B cell (primary cell): ENCODE measurements at places on chromosomes 7 and 10. TPM values are rescaled to one million over a fixed set of nuclear protein-coding genes. Genes with fewer than 3 reads are reported as not detected.
A peak's percentile ranks its signal among the peaks of the same experiment; 100 is the strongest.

DNA sequence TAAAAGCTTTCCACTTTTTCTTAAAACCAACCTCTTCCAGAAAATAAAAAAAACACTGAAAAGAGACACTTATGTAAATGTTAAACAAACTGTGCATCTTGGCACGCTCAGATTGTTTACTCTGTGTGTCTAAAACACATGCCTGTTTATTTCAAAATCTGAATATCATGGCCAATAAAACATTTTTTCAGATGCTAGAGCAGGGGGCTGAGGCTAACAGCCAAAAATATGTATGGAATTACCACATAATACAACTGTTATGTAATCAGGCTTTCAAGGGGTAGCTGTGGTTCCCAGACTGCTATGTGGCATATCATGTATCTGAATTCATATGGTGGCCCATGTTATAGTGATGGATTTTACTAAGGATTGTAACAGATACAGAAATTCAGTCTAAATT is 130.4 kb downstream of the HIBADH start:
- no peak for DNase-seq
- H3K36me3 ChIP-seq: no peaks in the 10 kb centered on the region
- no peak overlapping the region for H3K27ac ChIP-seq
- no peaks in the 10 kb centered on the region for H3K27me3 ChIP-seq
- H3K4me1 ChIP-seq: no peaks in the 10 kb centered on the region

DNA sequence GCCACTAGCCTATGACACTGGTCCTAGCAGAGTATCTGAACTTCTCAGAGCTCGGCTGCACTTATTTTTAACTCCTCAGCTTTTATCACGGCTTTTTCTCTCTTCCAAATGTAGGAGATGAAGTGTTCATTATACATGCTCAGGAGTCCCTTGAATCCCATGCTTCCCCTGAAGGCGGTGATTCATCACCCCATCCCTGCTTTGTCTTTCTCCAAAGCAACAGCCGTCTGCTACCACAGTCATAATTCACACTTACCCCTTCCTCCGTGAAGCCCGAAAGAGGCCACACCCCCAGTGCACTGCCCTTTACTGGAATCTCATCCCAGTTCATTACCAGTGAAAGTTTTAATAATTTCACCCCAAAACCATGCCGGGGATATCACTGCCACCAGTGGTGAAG is 301.5 kb upstream of the SHH start:
- DNase-seq: no peak
- H3K4me3 ChIP-seq: no peak overlapping the region
- H3K27ac ChIP-seq: no peak overlapping the region
- no peaks in the 10 kb centered on the region for H3K4me1 ChIP-seq

DNA sequence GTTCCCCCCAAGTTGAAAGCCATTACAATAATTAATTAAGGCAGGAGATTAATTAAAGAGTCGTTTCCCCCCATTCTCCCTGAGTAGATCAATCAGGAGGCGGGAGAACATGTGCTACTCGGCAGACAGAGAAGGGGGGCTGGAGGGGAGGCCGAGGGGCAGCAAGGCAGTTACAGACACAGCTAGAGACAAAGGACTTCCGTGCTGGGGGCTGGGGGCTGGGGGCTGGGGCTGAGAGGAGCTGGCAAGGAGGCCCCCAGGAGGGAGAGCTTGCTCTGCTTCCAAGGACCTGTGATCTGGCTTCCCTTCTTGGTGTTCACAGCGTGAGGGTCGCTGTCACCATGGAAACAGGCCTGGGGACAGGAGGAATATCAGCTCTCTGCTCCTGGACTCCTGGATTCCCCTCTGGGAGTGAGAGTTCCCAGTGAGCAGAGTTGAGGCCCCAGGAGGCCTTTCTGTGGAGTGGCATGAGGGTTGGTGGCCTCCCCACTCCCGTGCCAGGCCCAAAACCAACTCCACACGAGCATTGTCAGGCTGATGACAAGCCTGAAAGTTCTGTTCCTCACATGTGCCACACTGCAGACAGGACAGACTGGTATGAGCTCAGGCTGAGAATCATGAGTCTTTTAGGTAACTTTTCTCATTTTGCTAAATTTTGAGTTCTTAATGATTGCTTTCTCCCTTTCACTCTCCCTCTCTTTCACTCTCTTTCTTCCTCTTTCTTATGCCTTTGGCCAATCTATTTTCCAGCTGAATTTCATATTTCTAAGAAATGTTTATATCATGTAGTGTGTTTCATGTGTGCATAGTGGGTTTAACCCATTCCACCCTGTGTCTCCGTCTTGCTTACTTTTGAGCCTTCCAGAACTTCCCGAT is 16.4 kb downstream of the FAM241B start:
- no peak for DNase-seq
- H3K27me3 ChIP-seq: peaks cover 2% of the 10 kb centered on the region
- no peak overlapping the region for H3K27ac ChIP-seq
- no peaks in the 10 kb centered on the region for H3K4me1 ChIP-seq
- no peak overlapping the region for H3K4me3 ChIP-seq
- no peaks in the 10 kb centered on the region for H3K36me3 ChIP-seq

- DNase-seq: no peak
- H3K4me3 ChIP-seq: no peak overlapping the region
- no peaks in the 10 kb centered on the region for H3K36me3 ChIP-seq
- no peaks in the 10 kb centered on the region for H3K4me1 ChIP-seq
Observed at GRCh38 chr7:115603416-115603815, 427.1 kb downstream of the TFEC start.

DNA sequence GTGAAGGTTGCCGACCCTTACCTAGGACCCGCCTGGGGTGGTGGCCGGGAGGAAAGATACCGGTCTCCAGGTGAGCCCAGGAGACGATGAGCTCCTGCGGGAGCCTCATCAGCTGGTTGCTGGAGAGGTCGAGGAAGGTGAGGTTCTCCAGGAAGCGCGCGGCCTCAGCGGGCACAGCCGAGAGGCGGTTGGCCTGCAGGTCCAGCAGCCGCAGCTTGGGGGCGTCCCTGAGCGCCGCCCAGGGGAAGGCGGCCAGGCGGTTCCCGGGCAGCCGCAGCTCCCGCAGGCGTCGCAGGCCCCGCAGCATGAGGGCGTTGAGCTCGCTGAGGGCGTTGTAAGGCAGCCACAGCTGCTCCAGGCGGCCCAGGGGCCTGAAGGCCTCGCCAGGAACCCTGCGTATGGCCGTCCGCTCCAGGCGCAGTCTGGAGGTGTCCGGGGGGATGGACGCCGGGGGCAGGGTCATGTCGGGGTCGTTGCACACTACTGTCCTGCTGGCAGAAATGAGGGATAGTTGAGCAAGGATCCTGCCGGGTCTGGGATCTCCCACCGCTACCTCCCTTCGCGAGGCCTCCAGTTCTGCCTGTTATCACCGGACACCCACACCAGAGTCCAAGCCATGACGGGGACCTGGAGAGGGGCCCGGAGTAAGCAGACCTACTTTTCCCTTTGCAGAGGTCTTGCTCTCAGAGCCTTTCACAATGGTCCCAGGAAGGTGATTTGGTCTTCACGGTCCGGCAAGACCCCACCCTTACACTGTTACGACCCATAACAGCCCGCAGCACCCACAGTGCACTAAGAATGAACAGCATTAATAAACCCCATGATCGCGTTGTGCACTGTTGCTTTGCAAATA is 3.9 kb downstream of the LRIT1 start:
- no peaks in the 10 kb centered on the region for H3K36me3 ChIP-seq
- no peak for DNase-seq
- no peaks in the 10 kb centered on the region for H3K27me3 ChIP-seq
- H3K27ac ChIP-seq: no peak overlapping the region

DNA sequence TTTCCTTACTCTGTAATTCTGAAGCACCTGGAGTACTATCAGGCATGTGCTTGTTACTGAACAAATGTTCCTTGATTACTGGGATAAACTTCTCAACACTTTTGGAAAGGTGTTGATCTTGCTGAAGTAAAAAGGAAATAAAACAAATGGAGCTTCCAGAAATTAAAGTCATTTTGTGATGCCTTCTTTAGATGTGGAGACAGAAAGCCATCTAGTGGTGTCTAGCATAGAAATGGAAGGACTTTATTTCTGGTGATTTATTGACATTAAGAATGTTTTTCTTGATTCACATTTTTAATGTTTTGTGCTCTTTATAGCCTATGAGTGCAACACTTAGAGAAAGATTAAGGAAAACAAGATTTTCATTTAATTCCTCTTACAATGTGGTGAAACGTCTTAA is 1.4 kb downstream of the SFR1 start:
- peaks cover 13% of the 10 kb centered on the region for H3K4me1 ChIP-seq
- H3K27ac ChIP-seq: no peak overlapping the region
- DNase-seq: peak; percentile 17
- no peak overlapping the region for H3K4me3 ChIP-seq
- H3K36me3 ChIP-seq: peaks cover 2% of the 10 kb centered on the region

DNA sequence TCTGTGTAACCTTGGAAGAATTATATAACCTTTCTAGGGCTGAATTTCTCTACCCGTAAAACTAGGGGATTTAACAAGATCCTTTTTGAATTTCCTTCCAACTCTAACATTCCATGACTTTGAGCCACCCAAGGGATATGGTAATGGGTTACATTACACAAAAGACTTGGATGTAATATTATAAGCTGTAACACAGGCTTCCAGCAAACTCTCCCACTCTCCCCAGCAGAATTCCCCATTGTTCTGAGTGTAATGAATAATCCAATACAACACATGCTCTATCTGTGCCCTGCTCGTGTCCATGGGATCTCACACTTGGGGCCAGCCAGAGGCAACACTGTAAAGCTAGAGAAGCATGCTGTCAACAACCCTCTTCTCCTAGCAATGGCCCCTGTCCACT is 790.6 kb upstream of the AUTS2 start:
- no peak overlapping the region for H3K4me3 ChIP-seq
- DNase-seq: no peak
- no peaks in the 10 kb centered on the region for H3K36me3 ChIP-seq
- H3K27ac ChIP-seq: no peak overlapping the region
- H3K27me3 ChIP-seq: no peaks in the 10 kb centered on the region
- H3K4me1 ChIP-seq: no peaks in the 10 kb centered on the region

- H3K36me3 ChIP-seq: no peaks in the 10 kb centered on the region
- no peaks in the 10 kb centered on the region for H3K4me1 ChIP-seq
- H3K27me3 ChIP-seq: no peaks in the 10 kb centered on the region
- no peak for DNase-seq
- no peak overlapping the region for H3K4me3 ChIP-seq
- H3K27ac ChIP-seq: no peak overlapping the region
Observed at GRCh38 chr7:21884496-21884895, 61.2 kb downstream of the CDCA7L start.

DNA sequence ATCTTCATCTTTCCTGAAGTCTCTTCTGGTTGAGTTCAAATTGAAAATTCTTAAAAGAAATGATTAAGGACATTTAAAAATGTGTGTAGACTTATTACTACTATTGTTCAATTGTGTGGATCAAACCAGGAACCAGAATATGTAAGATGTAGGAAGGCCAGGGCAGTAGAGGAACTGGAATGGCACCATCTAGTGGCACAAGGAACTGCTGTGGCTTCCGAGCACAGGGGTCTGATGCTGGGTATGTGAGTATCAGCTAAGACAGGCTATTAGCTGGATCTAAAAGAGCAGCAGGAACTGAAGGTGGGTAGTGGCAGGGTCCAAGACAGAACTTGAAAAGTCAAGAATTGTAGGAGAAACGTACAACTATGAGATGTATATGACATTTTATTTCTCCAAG is 247.3 kb downstream of the SEMA3A start:
- DNase-seq: no peak
- H3K36me3 ChIP-seq: no peaks in the 10 kb centered on the region
- H3K27me3 ChIP-seq: no peaks in the 10 kb centered on the region
- H3K27ac ChIP-seq: no peak overlapping the region
- no peaks in the 10 kb centered on the region for H3K4me1 ChIP-seq

DNA sequence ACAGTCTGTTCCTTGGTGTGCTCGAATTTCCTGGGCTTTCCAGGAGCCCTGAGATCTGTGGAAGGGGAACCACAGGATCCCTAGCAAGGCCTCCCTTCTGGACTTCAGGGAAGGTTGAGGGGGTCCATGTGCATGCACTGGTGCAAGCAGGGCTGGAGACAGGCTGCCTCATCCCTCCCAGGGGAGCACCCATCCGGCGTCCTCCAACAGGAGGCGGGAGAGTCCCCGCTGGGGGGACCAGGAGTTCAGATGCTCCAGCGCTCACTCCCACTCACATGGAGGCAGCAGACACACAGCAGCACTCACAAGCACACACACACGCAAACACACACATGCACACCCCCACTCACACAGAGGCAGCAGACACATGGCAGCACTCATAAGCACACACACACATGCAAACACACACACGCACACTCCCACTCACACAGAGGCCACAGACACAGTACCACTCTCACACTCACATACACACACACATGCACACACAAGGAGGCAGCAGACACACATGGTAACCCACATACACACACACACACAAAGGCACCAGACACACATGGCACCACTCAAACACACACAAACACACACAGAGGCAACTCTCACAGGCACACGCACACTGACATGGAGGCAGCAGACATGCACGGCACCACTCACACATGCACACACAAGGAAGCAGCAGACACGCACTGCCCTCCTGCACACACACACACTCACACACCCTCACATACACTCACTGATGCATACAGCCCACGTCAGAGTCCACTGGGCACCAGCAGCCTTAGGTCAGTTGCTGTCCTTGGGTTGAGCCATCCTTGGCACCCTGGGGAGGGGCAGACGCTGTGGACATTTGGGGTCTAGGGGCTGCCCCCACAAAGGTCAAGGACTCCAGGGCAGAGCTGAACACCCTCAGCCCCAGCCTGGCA is 247.0 kb upstream of the PPP2R2D start:
- H3K4me3 ChIP-seq: no peak overlapping the region
- DNase-seq: no peak
- no peak overlapping the region for H3K27ac ChIP-seq

- no peaks in the 10 kb centered on the region for H3K27me3 ChIP-seq
- peak overlapping the region; percentile 69 for H3K27ac ChIP-seq
- peaks cover 11% of the 10 kb centered on the region for H3K36me3 ChIP-seq
Observed at GRCh38 chr10:26780793-26781601, 79.8 kb downstream of the ABI1 start.

GRCh38 chr10:19638182-19638895 is 177.9 kb upstream of the PLXDC2 start:
- H3K4me1 ChIP-seq: no peaks in the 10 kb centered on the region
- H3K36me3 ChIP-seq: no peaks in the 10 kb centered on the region
- H3K27me3 ChIP-seq: no peaks in the 10 kb centered on the region
- no peak overlapping the region for H3K27ac ChIP-seq
- no peak for DNase-seq
- H3K4me3 ChIP-seq: peak overlapping the region; percentile 29

Gene PTF1A
- total RNA-seq: not detected in 2 replicates

Gene SFMBT2
- 24.0 and 26.5 TPM in 2 replicates for total RNA-seq

Gene PPP1R17
- 0.20 TPM in 1 of 2 replicates, not detected in the other for total RNA-seq

DNA sequence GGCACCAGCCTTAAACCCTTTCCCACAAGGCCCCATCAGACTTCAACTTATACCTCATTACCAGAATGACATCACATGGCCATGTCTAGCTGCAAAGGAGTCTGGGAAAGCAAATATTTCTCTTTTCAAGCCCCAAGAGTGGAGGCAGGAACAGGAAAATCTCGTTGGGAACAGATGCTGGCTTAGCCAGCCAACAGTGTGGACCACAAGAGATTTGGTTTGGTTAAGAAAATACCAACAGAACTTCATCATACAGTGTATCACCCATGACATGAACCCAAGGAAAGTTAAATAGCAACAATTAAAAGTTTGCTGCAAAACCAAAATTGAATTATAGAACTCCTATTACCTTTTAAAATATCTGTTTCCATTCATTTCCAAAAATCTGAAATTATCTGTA is 2.2 kb upstream of the MET start:
- H3K27me3 ChIP-seq: peaks cover 50% of the 10 kb centered on the region
- no peak for DNase-seq
- H3K27ac ChIP-seq: no peak overlapping the region
- H3K4me1 ChIP-seq: peaks cover 15% of the 10 kb centered on the region
- no peaks in the 10 kb centered on the region for H3K36me3 ChIP-seq

Gene IGF2BP3
- 10.0 and 11.3 TPM in 2 replicates for total RNA-seq

GRCh38 chr10:1153251-1153763 is 97.1 kb downstream of the WDR37 start:
- DNase-seq: no peak
- H3K4me3 ChIP-seq: no peak overlapping the region
- no peak overlapping the region for H3K27ac ChIP-seq
